Breast epithelium (tissue), 4 donors: ENCODE measurements at places on chromosomes 7 and 10.
A peak's percentile ranks its signal among the peaks of the same experiment; 100 is the strongest.

- no peak for DNase-seq
Observed at GRCh38 chr7:30041526-30042269, 13.5 kb downstream of the PLEKHA8 start.

- no peak for DNase-seq
Observed at GRCh38 chr7:117200786-117201458, 121.9 kb downstream of the WNT2 start.

- DNase-seq = no peak
Observed at GRCh38 chr10:89522463-89522862, 12.9 kb downstream of the SLC16A12 start.

- DNase-seq = no peak
Observed at GRCh38 chr7:191105-191980, 1.0 kb upstream of the FAM20C start.

GRCh38 chr7:39987641-39988347 lies 37.7 kb downstream of the CDK13 start:
- DNase-seq = no peak

GRCh38 chr7:83876593-83876992 lies 227.7 kb upstream of the SEMA3E start:
- DNase-seq = no peak

GRCh38 chr7:84823530-84823929 lies 363.3 kb downstream of the SEMA3D start:
- no peak for DNase-seq

DNA sequence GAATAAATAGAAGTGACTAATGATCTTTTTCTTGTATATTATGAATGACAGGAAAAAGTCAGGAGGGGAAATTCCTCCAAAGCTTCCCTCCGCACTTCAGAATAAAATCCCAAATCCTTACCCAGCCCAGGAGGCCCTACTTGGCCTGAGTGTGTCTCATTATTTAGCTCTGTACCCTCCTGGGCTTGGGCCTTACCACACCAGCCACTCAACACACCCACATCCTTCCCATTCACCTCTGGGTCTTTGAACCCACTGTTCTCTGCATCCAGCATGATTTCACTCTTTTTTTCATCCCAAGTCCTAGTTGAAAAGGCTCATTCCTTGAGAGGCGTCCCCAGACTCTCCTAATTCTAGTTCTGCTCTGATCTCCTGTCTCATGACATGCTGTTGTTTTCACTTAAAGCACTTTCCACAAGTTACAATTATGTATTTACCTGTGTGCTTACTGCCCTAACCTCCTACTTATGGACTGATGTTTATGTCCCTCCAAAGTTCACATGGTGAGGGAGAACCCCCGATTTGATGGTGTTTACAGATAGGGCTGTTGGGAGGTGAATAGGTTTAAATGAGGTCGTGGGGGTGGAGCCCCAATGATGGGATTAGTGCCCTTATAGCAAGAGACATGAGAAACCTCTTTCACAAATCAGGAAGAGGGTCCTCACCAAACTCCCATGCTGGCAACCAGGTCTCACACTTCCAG lies 6.4 kb downstream of the NOD1 start:
- DNase-seq = no peak

- DNase-seq = peak; percentile 79
Observed at GRCh38 chr10:12195603-12196506, at the start of the genes CDC123 and NUDT5. CDC123 (plus strand) TSS chr10:12196188; CDS start chr10:12196246, 58 bp downstream. NUDT5 (minus strand) TSS chr10:12195891; CDS start chr10:12186291, 9,600 bp downstream.

- DNase-seq = no peak
Observed at GRCh38 chr7:26664735-26665416, 199.5 kb downstream of the SKAP2 start.

DNA sequence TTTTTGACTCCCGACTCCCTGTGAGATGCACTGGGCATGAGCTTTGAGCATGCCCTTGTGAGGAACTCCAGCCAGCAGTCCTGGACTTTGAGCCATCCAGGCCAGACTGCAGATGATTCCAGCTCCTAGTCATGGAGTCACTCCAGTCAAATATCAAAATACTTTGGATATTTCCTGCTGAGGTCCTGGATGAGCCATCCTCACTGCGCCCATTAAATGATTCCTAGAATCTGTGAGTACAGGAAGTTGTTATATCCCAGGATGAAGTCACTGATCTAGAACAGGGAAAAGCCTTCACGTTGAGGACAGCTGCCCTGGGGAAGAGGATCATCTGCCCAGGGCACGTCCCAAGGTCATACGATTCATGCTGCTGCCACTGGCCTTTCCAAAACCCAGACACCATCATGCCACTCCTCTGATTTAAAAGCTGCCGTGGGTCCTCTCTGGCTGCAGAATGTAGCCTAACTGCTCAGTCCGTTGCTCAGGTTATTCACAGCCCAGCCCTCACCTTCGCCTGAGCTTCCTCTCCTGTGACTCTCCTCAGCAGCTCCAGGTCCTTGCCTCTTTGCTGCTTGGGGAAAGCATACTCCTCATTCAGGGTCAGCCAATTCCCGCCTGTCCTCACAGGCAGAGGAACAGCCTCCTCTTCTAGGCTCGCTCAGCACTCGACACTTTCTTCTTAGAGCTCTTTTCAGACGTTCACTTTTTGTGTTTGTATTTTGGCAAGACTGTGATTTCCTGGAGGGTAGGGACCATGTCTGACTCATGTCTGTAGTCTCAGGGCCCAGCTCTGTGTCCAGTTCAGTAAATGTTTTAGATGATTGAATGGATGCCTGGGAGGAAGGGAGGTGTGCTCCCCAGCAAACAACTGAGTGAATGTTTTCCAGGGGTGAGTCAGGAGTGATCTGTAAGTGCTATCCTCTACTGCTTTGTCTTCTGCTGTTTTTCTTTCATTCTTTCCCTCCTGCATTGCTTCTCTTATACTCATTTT lies 157.8 kb downstream of the SNX10 start:
- no peak for DNase-seq

- no peak for DNase-seq
Observed at GRCh38 chr7:107387128-107387527, 82.7 kb upstream of the GPR22 start.

GRCh38 chr10:113496111-113497109 lies 56.4 kb upstream of the HABP2 start:
- DNase-seq = no peak

GRCh38 chr10:117921421-117921820 lies 125.3 kb downstream of the RAB11FIP2 start:
- no peak for DNase-seq

DNA sequence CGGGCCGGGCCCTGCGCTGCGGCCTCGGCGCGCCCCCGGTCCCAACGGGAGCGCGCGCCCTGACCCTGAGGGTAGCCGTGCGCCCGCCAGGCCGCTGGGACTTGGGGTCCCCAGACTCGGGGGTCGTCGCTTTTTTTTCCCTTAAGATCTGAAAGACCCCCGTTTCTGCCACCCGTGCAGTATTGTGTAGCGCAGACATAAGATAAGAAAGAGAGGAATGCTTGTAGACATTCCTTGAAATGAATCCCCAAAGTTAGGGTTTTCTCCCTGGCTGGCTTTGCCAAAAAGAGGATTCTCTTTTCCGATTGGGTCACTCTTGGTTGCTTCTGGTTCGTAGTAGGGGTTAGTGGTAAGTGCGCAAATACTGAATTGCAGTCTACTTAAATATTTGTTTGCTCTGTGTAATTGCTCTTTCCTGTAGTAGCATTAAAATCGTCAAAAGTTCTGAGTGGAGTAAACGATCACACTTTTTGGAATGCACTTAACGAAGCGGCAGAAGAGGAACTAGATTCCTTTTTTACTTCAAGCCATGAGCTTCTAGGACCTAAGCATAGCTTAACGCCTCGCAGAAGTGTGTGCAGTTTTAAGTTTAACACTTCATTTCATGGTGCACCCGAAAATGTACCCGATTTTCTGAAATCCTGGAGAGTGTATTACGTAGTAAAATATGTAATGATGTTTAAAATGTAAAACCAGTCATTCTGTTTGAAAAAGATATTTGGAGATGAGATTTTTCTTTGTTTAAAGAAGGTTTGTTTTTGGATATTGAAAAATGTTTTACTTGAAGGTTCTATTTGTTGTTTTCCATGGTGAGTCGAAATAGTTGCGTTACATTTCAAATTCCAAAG lies 1.3 kb downstream of the CUL1 start:
- no peak for DNase-seq

DNA sequence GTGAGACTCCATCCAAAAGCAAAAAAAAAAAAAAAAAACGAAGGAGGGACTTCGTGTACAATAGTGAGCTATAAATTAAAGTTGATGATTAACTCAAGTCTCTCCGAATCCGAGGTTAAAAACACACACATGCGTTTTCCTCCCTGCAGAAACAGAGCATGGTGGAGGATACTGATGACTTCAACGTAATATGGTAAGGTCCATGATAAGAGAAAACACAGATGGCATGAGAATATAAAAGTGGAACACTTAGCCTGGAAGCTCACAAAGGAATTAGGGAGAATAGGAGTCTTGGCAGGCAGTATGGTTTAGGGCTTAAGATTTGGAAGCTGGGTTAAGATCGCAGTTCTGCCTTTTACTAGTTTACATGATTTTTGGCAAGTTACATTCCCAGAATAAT lies 20.1 kb upstream of the GSTK1 start:
- no peak for DNase-seq

DNA sequence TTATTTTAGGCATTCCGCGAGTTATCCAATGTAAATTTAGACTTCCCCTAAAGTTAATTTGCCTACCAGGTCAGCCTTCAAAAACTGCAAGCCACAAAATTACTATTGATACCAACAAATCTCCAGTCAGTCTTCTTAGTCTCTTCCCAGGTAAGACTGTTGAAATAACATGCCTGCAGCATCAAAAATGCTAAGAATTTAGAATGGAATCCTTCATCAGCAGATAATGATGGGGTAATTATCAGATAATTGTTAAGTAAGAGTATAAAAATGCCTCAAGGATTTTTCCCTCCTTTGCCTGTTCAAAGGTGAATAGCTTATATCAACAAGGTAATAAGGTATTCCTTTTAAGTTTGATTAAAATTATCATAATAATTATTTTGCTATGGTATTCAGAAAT lies 228.5 kb downstream of the BBS9 start:
- no peak for DNase-seq

DNA sequence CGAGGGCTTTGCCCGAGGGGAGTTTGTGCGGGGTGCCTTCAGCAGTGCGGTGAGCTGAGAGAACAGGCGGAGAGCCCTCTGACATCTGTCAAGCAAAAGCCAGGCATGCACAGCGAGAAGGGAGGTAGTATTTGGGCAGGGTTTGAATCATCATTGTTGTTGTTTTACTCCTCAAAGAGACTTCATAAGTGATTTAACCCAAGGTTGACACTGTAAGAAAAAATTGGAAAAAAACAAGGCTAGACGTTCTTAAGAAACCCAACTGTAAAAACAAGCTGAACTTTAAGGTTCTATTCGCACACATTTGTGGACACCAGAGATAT lies 1.3 kb downstream of the ADAM22 start:
- DNase-seq = no peak
